ENCODE measurements at places on chromosomes 1 and 21.

DNA sequence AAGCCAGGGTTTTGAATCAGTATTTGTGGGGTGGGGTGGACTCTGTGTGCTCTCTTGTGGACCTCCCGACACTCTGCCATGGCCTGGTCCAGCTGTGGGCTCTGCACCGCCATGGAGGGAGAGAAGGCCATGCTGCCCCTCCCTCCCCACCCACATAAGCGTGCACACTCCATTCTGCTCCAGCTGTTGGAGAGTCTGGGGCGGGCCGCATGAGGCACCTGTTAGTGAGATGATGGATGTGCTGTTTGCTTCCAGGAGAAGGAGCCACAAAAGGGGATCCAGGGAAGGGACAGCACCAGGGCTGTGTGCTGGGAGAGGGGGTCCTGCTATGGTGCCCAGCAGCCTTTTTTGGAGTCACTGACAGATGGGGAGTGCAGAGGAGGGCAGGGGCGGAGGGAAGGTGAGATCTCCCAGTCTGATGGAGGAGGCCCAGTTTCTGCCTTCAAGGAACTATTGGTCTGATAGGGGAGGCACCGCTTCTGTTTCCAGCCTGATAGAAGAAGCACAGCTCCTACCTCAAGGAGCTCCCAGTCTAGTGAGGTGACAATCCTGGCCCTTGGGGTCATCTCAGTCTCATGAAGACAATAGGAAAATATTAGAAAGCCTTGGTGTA lies 101.5 kb downstream of the ACTL8 start:
- no peak for DNase-seq

GRCh38 chr1:9350013-9350908 lies 57.6 kb downstream of the SPSB1 start:
- no peak for DNase-seq

DNA sequence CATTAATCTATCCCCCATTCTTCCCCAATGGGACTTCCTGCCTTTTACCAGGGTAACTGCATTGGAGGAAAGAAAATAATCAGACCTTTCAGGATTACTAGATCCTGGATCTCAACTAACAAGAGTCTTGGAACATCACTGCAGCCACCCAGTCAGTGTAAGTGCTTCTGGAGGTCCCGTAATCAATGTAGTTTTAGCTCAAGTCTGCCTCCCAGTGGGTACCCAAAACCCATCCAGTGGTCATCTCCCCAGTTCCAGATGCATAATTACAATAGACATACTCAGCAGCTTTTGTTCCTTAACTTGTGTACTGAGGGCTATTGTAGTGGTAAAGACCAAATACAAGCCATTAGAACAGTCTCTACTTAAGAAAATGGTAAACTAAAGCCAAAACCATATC lies 319.1 kb downstream of the GPATCH2 start:
- DNase-seq = no peak

DNA sequence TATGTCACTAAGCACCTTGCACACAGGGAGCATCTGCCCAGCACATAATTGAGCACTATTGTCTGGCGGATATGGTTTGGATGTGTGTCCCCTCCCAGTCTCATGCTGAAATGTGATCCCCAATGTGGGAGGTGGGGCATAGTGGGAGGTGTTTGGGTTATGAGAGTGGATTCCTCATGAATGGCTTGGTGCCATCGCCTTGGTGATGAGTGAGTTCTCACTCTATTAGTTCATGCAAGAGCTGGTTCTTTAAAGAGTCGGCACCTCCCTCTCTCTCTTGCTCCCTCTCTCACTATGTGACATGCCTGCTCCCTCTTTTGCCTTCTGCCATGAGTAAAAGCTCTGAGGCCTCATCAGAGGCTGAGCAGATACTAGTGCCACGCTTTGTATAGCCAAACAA lies 9.5 kb downstream of the CTSK start:
- no peak for DNase-seq

GRCh38 chr21:19353256-19353655 lies 949.7 kb upstream of the TMPRSS15 start:
- DNase-seq = no peak

GRCh38 chr1:60699325-60699724 lies 383.0 kb upstream of the NFIA start:
- no peak for DNase-seq

DNA sequence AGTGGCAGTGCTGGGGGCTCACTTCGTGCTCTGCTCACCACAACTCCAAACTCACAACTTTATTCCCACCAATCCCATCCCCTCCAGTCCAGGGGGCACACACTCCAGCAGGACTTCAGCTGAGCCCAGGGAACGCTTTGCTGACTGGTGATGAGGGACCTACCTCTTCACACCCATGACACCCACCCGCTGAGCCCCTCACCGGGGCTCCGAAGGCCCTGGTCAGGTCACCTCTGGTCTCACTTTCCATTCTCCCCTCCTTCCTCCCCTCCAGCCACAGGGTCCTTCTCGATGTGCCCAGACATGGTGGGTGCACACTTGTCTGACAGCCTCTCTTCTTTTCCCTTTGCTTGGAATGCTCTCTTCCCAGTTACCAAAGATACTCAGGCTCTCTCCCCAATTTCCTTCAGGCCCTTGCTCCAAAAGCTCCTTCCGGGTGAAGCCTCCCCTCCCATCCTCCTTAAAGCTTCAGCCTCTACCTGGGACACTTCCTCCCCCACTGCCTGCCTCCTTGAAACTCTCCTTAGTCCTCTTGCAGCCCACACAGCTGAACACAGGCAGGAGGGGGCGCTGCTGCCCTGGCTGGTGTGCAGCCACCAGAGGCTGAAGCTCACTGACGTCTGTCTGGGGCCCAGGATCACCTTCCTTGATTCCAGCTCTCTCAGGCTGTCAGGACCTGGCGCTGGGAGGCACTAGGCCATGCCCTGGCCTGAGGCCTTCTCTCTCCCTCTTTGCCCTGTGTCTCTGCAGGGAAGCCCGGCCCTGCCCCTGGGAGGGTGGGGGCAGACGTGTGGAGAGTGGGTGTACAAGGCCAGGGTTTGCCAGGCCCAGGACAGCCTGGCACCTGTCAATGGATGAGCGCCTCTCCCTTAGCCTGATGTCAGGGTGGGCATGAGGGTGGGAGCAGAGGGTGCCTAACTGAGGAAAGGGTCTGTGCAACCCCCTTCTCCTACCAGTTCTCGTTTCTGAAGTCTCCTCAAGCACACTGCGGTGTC lies 1.6 kb downstream of the KCNE1 start:
- DNase-seq = no peak

DNA sequence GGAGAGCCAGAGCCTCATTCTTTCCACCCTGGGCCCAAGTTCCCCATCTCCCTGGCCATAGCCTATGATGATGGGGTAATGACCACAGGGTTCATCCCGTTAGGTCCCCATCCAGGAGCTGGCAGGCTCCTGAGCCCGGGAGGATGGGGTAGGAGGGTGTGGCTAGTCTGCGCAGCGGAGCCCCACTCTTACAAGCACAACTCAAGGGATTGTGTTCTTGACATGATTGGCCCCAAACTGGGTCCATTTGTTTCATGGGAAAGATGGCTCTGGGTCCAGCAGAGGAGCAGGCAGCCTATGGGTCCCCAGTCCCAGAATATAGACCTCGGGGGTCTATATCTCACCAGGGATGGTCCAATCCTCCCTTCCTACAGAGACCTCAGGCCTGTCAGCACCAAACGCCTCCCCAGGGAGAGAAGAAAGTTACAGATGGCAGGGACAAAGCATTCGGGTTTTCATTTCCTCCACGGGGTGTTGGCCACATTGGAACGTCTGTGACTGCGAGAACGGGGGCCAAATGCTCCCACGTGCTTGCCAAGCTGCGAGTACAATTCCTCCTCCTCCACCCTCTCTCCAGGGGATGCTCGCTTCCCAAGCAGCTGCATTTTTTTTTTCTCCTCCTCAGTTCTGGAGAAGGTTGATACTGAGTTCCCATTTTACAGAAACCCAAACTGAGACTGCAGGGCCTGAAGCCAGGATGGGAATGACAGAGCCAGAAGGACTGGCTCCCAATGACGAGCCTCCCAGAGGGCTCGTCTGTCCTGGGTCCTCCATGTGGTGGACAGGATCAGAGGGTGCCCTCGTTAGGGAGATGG lies 71.0 kb downstream of the DHRS3 start:
- DNase-seq = no peak

DNA sequence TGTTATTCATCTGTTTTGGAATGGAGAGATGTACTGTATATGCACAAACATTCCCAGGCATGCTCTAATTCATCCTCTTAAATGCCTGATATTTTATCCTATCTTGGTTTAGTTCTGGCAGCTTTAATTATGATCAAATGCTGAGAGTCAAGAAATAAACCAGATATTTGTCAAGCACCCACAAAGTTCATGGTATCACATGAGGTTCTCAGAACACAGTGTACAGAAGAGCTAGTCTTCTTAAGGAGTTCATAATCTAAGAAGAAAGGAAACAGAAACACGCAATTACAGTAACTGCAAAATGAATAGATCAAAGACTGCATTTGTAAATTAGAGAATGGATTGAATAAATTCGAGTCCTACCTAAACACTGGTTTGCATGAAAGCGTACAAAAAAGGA lies 58.3 kb upstream of the KCNH1 start:
- DNase-seq = no peak

- DNase-seq = no peak
Observed at GRCh38 chr1:43706598-43707189, 642 bp upstream of the ST3GAL3 start.

DNA sequence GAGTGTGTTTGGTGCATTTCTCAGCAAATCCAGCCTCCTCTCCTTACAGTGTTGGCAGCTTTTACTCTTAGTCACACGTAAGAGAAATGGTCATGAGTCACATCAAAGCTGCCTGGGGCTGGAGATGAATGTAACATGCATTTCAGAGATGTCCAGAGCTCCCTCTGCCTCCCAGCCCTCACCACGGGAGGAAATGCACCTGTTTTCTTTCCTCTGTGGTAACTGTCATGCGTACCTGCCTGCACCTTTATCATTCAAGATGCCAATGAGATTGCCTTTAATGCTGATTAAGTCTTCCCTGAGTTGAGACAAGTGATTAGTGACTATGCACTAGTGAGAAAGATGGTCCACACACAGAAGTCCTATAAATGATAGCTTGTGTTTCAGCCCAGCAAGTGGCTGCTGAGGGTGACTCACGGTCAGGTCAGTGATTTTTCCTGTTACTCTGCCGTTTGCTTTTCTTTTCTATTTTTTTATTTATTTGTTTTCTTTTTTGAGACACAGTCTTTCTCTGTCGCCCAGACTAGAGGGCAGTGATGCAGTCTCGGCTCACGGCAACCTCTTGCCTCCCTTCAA lies 277.3 kb upstream of the FMN2 start:
- no peak for DNase-seq

GRCh38 chr1:111214074-111214801 lies 13.3 kb upstream of the CHI3L2 start:
- DNase-seq = no peak

DNA sequence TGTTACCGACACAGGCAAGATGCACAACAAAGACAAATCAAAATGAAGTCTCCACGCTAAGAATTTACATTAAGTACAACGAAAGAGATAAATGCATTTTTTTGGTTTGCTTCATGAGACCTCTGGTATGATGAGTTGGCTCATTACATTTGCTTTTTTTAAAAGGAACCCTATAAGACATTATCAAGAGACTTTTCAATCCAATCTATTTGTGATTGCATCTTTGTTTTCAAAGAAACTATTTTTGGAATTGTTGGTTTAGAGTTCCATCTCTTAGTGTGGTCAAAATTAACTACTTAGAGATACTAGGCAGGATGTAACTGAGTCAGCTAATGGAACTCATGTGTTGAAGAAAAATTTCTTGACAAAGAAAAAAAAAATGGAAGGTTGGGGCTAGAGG lies 200.1 kb downstream of the ZC3H11B start:
- DNase-seq = no peak

- DNase-seq = no peak
Observed at GRCh38 chr1:15680131-15680530, 4.0 kb upstream of the PLEKHM2 start.

DNA sequence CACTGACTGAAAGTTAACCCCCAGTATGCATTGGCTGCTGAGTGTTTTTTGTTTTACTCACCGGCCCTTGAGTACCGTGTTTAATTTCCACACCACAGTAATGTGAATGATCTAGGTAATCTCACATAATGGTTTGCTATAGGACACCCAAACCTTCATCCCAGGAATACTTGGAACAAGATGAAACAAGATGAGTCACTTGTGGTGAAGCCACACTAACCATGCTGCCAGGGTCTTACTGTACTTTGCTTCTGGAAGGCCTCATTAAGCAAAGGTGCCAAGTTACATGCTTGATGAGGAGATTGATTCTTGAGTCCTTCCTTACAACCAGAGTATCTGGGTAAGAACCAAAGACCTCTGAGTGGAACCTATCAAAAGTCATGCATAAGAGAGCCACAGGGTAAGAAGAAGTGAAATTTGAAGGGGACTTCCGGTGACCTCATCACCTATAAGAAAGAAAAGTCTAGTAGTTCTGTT lies 163.3 kb downstream of the NRIP1 start:
- DNase-seq = no peak

- DNase-seq = no peak
Observed at GRCh38 chr1:17819129-17819802, 64.1 kb downstream of the ACTL8 start.

DNA sequence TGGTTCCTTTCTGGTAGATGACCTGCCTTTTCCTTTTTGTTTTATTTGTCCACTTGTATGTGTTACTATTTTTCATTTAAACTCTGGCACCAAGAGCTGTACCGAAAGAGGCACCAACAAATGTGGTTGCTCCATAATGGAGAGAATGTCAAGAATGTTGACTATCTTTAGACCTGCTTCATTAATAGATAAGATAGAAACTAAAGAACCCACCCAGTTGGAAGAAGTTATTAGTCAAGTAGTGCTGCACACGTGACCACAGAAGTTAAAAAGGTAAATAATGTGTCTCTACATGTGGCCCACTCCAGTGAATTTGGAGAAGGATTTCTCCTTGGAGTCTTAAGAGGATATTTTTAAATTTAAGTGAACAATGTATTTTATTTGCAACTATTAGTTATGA lies 9.3 kb downstream of the ATP1A1 start:
- no peak for DNase-seq

DNA sequence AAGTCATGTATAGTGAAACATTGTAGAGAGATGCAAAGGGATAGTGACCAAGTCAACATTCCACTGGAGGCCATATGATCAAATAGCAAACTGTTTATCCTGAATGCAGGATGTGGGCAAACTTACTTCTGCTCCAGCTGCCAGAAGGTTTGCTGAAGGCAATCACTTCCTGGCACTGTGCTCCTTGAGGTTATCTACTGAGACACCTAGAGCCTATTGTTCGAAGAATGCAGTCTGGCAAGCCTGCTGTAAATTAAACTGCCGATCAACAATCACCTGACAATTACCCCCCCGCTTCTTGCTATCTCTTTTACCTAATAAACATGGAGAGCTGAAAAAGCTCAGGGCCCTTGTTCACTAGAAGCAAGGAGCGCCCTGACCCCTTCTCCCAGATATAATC lies 139.4 kb upstream of the B3GALT2 start:
- no peak for DNase-seq

DNA sequence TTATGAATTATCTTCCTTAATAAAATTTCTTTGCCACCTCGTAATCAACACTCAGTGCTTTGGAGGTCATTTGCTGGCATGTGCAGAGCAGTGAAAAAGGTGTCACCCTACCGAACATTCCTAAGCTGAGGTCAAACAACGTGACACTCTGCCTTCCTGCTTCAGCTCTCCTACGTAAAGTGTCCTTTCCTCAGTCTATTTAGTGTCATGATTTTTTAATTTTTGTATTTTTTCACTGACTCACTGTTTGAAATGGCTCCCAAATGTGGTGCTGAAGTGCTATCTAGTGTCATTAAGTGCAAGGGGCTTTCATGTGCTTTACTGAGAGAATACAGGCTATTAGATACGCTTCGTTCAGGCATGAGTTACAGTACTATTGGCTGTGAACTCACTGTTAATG lies 37.0 kb upstream of the ITPKB start:
- no peak for DNase-seq

- DNase-seq = no peak
Observed at GRCh38 chr1:54498383-54499096, 49.5 kb upstream of the ACOT11 start.

- no peak for DNase-seq
Observed at GRCh38 chr1:241317676-241318075, 39.3 kb downstream of the RGS7 start.
